ENCODE measurements at places on chromosomes 1 and 21. TPM values are rescaled to one million over a fixed set of nuclear protein-coding genes. Genes with fewer than 3 reads are reported as not detected.

Gene SLC25A33
- total RNA-seq, result 8.0 TPM

DNA sequence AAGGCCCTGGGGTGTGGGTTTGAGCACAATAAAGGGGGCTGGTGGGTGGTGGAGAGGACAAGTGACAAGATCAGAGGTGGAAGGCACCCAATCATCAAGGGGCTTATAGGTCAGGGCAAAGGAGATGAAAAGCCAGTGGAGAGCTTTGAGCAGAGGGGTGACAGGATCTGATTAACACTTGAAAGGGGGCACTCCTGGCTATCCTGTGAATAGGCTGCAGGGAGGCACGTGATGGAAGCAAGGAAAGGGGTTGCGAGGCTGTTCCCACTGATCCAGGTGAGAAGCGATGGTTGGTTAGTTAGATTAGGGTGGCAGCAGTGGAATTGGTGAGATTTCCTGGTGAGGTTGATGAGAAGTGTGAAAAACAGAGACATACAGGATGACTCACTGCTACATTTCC lies 80.6 kb downstream of the WLS start:
- no peaks in the 10 kb centered on the region for H3K27me3 ChIP-seq
- no peaks in the 10 kb centered on the region for H3K4me1 ChIP-seq
- no peak overlapping the region for H3K27ac ChIP-seq

- H3K27me3 ChIP-seq, result no peaks in the 10 kb centered on the region
- no peaks in the 10 kb centered on the region for H3K4me1 ChIP-seq
- H3K4me3 ChIP-seq, result no peak overlapping the region
- no peaks in the 10 kb centered on the region for H3K36me3 ChIP-seq
- no peak for DNase-seq
Measured at GRCh38 chr1:93744299-93744988, 62.8 kb upstream of the BCAR3 start.

DNA sequence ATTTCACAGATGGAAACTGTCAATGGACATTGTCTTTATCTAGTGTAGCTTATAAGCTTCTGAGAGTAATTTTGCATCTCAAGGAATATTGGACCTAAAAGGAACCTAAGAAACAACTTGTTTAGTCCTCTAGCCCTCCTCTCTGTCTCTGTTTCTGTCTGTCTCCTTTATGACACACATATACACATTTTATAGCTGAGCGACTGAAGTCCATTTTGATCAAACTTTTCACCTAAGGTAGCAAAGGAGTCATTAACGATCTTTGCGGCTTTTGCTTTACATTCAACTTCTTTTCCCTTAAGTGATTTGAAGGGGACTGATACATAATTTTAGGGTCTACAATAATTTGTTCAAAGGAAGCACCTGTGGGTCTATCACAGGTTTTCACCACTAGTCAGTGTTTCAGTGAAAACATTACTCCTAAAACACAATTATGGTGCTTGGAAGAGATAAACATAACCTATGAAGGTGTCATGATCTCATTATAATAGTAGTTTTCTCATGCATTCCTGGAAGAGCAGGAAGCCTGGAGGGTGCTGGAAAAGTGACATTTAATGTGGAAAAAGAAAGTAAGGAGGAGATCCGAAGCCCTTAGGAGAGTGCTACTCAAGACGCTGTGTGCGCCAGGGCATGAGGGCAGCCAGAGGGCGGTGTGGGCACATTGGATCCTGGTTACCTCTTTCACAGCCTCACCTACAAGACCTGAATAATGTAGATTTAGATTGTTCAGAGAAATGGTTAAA lies 248.6 kb downstream of the DNM3 start:
- H3K36me3 ChIP-seq, result no peaks in the 10 kb centered on the region
- H3K27ac ChIP-seq, result no peak overlapping the region
- DNase-seq, result no peak

DNA sequence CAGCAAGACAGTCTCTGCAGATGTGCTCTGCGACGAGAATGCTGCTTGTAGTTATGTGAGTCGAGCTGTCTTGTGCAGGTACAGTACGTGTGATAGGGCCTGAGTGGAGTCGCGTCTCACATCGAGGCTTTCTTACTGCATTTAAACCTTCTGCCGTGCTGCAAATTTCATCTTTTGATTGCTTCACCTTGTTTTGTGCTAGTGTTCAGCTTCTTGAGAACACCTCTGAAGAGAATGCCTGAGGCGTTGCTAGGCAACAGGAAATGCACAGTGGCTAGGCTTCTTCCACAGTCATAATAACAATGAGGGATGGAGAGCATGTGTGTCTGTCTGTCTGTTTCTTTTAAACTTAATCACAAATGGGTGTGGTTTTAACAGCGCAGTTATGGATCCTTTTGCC lies 52.9 kb downstream of the MRPS6 start:
- peak overlapping the region; percentile 6 for H3K27ac ChIP-seq
- peaks cover 23% of the 10 kb centered on the region for H3K4me1 ChIP-seq
- no peak for DNase-seq
- no peak overlapping the region for H3K4me3 ChIP-seq

DNA sequence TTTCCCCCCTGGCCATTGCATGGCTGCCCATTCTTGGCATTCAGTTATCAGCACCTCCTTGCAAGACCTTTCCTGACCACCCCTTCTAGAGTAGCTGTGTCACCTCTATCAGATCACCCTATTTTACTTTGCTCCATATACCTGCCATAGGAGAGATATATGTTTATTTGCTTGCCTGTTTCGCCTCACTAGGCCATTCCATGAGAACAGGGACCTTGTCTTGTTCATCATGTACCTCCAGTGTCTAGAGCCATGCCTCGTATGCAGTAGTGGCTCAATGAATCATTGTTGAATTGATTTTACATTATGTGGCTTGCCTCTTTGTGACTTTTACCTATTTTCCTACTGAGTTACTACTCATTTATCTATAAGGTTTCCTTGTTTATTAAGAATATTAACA lies 26.4 kb upstream of the PADI2 start:
- DNase-seq, result no peak
- H3K27me3 ChIP-seq, result no peaks in the 10 kb centered on the region
- H3K4me3 ChIP-seq, result no peak overlapping the region
- no peaks in the 10 kb centered on the region for H3K4me1 ChIP-seq
- H3K36me3 ChIP-seq, result no peaks in the 10 kb centered on the region
- no peak overlapping the region for H3K27ac ChIP-seq

GRCh38 chr1:158355773-158356285 lies 2.1 kb downstream of the CD1E start:
- no peaks in the 10 kb centered on the region for H3K36me3 ChIP-seq
- H3K27ac ChIP-seq, result no peak overlapping the region
- no peak for DNase-seq
- no peak overlapping the region for H3K4me3 ChIP-seq
- no peaks in the 10 kb centered on the region for H3K27me3 ChIP-seq

DNA sequence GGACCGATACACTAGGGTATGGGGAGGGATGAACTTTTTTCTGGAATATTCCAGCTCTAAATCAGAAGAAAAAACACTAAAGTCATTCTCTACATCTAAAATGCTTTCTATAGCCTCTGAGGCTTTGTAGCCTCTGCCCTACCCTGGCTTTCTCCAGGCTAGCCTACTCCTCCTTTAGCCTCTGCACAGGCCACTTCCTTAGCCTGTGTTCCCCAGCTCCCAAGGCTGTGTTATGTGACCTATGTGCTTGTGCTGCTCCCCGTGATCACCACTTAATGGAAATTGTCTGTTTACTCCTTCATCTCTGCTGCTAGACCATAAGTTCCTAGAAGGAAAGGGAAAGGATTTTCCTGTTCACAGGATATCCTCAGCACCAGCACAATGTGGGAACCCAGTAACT lies 92.8 kb downstream of the SEC16B start:
- no peaks in the 10 kb centered on the region for H3K4me1 ChIP-seq
- no peaks in the 10 kb centered on the region for H3K36me3 ChIP-seq
- no peak for DNase-seq
- no peaks in the 10 kb centered on the region for H3K27me3 ChIP-seq
- no peak overlapping the region for H3K4me3 ChIP-seq

- no peak overlapping the region for H3K4me3 ChIP-seq
- H3K27me3 ChIP-seq, result no peaks in the 10 kb centered on the region
- DNase-seq, result no peak
- H3K4me1 ChIP-seq, result no peaks in the 10 kb centered on the region
Measured at GRCh38 chr1:237701534-237701933, 189.2 kb downstream of the ZP4 start.

Measured in osteoblast (primary cell).